Activated CD8-positive, alpha-beta memory T cell treated with anti-CD3 and anti-CD28 coated beads for 1 hour (primary cell): ENCODE measurements at places on chromosomes 3 and 15.

GRCh38 chr3:16370503-16370871 is 105.5 kb downstream of the OXNAD1 start:
- no peak for DNase-seq

GRCh38 chr15:101827257-101827656 is 15.3 kb downstream of the OR4F15 start:
- DNase-seq, result no peak

DNA sequence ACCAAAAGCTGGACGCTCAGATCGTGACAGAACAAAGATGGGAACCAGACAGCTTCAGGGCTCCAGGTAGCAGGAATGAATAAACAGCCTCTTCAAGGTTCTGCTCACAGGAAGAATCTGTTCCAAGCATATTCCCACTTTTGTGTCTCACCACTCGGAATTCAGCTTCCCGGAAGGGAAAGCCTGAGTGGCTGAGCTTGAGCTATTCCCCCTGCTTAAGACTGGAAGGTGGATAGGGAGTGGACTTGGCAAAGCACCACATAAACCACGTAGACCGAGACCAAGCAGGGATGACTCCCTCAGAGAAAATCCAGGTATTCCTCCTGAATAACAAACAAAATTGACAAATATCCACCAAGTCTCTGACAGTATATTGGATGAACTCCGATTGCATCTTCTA is 180.2 kb upstream of the NR2F2 start:
- no peak for DNase-seq

GRCh38 chr3:194043516-194043915 is 92.4 kb upstream of the HES1 start:
- DNase-seq, result no peak

DNA sequence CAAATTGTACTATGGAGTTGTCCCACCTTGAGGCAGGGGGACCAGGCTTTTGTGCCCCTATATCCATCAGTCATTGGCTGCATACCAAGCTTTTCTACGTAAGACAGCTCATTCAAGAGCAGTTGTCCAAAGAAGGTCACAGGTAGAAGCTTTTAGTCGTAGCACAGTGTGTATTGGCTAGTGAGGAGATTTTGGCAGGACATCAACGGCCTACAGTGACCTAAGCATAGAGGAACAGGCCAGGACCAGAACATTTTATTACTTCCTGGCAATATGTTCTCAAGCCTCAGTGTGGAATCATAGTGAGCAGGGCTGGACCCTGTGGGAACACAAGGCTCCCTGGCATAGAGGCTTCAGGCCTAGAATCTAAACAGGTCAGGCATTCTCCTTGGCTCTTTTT is 105.4 kb upstream of the ANKRD28 start:
- DNase-seq, result no peak

DNA sequence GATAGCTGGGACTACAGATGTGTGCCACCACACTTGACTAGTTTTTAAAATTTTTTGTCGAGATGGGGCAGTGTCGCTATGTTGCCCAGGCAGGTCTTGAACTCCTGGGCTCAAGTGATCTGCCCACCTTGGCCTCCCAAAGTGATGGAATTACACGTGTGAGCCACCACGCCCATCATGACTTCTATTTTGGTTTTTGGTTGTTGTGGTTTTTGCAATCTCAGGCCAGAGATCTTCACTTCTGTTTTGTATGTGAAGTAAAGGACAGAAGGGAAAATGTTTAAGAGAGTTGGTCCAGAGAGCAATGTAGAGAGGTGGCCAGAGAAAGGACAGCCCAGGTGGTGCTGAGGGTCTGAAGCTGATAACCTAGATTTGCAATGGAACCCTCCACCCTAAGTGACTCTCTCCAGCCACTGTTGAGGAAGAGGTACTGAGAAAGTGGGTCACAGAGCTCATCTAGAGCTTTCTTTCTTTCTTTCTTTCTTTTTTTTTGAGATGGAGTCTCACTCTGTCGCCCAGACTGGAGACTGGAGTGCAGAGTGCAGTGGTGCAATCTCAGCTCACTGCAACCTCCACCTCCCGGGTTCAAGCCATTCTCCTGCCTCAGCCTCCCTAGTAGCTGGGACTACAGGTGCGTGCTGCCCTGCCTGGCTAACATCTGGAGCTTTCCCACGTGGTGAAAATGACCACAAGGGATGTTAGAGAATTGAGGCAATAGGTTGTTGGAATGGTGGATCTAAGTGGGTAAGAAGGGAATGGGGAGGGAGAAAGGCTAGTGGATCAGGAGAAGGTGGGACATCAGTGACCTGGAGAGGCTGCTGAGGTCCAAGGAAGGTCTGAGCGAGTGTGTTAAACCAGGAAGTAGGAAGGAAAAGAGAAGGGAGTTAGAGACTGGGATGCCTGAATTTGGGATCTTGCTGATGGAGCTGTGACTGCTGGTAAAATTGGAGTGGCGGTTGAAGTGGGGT is 22.4 kb upstream of the SEMA4B start:
- no peak for DNase-seq

DNA sequence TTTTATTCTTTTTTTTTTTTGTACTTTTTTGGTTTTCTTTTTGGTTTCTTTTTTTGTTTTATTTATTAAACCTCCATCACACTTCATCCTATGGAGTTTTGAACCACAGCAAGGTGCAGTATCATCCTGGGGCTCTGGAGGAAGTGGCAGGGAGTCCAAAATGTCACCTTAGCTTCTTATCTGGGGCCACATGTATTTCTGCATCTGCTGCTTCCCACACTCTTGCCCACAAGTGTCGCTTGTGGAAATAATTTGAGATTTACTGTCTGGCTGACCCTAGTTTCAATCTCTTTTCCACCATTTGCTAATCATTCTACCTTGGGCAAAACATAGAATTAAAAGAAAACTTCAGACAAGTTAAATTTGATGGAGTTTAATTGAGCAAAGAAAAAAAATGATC is 6.4 kb downstream of the OPA1 start:
- no peak for DNase-seq

GRCh38 chr15:76199106-76200082 is 111.9 kb downstream of the ETFA start:
- DNase-seq, result no peak

GRCh38 chr3:53881691-53882593 is at the start of gene ACTR8:
TSS of gene ACTR8 (minus strand) at chr3:53882152. CDS start at chr3:53882101, 51 bp downstream.
- DNase-seq, result peak; percentile 69

DNA sequence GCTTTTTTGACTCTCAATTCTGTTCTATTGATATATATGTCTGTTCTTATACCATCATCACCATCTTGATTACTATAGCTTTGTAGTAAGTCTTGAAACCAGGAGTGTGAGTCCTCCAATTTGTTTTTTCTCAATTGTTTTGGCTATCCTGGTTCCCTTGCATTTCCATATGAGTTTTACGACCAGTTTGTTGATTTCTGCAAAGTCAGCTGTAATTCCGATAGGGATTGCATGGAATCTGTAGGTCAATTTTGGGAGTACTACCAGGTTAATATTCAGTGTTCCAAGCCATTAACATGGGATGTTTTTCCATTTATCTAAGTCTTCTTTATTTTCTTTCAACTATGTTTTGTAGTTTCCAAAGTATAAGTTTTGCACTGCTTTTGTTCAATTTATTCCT is 27.0 kb downstream of the PGBD4 start:
- no peak for DNase-seq

- no peak for DNase-seq
Measured at GRCh38 chr3:88311826-88312225, 162.1 kb downstream of the C3orf38 start.
